ENCODE measurements at places on chromosomes 3 and 15. TPM values are rescaled to one million over a fixed set of nuclear protein-coding genes. Genes with fewer than 3 reads are reported as not detected.

- no peak for DNase-seq
Observed at GRCh38 chr3:28745436-28745835, 396.8 kb upstream of the AZI2 start.

Gene CPLX3
- 0.50 TPM for total RNA-seq

GRCh38 chr3:78004571-78004970 lies 964.7 kb downstream of the ROBO2 start:
- no peak for DNase-seq

- no peak for DNase-seq
Observed at GRCh38 chr3:13045241-13045903, 27.9 kb downstream of the IQSEC1 start.

Gene SLC12A8
- 0.96 TPM for total RNA-seq

- no peak for DNase-seq
Observed at GRCh38 chr3:115469649-115470048, 153.7 kb upstream of the GAP43 start.

GRCh38 chr15:39919748-39920509 lies at the start of gene GPR176:
Gene GPR176 (minus strand): TSS chr15:39920266. CDS start chr15:39920026, 240 bp downstream.
- peak; percentile 27 for DNase-seq

DNA sequence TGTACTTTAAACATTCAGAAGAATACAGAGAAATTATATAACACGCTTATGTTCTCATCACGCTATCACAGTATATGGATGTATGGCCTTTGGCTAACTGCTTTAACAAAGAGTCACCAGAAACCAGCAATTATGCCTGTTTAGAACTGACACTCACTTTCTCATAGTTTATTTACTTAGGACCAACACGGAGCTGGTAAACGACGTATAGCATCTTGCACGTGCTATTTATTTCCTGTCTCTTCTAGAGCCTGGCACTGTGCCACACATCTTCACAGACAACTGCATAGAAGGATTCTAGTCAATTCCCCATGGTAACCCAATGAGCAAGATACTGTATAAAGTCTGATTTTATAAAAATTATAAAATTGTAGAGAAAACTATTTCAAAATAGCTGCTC lies 43.6 kb downstream of the TBC1D2B start:
- DNase-seq = peak; percentile 71

Gene TP63
- total RNA-seq = 0.35 TPM

Gene GOLGA8J
- not detected for total RNA-seq

DNA sequence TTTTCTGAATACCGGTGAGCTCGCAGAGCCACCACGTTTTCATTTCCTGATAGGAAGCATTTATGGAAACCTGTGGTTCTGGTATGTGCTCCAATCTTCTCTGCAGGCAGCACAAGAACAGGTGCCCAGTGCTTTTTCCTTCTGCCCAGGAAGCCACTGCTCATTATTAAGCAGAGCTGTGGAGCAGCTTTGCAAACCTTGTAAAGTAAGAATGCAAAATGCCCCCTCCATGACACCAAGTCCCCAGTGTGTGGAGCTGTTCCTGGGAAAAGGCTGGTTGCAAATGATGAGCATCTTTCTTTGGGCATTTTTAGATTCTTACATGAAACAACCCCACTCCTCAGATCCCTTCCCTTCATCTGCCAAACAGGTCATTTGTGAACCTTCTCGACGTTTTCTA lies 65.7 kb upstream of the MRPL3 start:
- DNase-seq = no peak

DNA sequence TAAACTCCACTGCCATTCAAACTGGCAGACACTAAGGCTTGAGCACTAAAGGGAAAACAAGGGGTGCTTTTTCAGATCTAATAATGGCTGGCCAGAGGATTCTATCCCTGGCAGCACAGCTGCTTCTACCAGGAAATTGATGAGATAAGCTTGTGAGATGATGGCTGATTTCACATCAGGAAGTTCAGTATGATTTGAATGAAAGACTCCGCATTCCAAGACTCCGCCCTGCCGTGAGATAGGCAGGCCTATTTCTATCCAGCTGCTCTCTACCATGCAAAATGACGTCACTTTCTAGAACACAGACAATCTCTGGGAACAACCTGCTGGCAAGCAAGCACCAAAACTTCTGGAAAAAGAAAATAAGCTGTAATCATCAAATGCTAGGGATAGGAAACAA lies 171.8 kb downstream of the WDR76 start:
- DNase-seq = no peak

Gene PAQR5
- total RNA-seq = 0.06 TPM

Gene CD80
- 2.0 TPM for total RNA-seq

Gene TLR9
- not detected for total RNA-seq

DNA sequence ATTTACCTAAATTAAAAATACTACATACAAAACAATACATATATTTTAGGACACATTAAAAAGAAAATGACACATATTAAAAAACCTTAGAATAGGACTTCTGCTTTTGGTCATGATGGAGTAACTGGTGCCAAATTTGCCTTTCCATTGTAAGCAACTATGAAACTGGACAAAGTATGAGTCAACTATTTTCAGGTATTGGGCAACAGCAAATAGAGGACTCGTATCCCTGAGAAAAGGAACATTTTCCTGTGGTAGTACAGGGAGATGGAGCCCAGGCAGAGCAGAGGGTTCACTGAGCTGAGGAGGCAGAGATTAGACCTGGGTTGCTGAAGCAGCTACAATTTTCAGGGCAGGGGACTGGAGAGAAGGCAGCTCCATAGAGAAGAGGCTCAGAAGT lies 14.7 kb downstream of the CCR1 start:
- DNase-seq = no peak

Gene WWTR1
- 0.43 TPM for total RNA-seq

- no peak for DNase-seq
Observed at GRCh38 chr3:111956995-111957734, 21.7 kb upstream of the ABHD10 start.

- DNase-seq = no peak
Observed at GRCh38 chr3:142976621-142977398, 13.3 kb upstream of the PAQR9 start.

DNA sequence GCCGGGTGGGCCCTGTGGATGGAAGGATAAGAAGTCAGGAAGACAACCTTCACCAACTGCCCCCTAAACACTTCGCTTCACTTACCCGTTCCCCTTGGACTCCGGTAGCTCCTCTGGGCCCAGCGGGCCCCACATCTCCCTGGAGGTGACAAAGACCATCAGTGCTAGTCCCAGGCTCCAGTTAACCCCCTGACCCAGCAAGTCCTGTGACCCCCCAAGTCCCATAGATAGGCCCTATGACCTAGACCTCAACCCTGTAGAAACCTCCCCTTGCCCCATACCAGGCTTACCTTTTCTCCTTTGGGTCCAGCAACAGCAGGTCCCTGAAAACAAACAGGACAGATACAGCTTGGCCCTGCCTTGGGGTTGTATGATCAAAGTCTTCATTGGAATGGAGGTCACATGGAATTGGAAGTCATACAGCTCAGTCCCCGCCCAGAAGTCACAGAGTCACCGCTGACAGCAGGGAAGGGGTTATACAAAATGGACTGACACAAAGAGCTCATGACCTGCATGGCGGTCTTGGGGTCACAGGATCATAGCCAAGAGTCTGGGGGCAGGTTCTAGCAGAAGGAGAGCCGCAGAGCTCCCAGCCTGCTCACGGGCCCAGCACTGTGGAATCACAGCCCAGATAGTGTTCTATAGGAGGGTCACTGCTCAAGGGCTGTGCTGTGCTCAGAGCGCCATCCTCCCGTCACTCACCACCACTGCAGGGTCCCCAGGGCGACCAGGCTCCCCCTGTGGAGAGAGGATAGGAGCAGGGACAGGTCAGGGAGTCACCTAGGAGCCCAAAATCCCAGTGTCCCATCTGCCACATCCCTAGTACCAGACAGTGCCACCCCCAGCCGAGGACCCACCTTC lies 13.3 kb downstream of the COL7A1 start:
- no peak for DNase-seq

Gene CASR
- total RNA-seq = 0.03 TPM
